ENCODE measurements at places on chromosomes 7 and 10. TPM values are rescaled to one million over a fixed set of nuclear protein-coding genes. Genes with fewer than 3 reads are reported as not detected.

GRCh38 chr7:13151978-13152377 is 464.5 kb downstream of the ARL4A start:
- H3K36me3 ChIP-seq: no peaks in the 10 kb centered on the region
- no peak for DNase-seq
- no peaks in the 10 kb centered on the region for H3K27me3 ChIP-seq
- 0 out of 2 replicates have a peak, but pooled peaks cover 4% of the 10 kb centered on the region for H3K4me1 ChIP-seq
- H3K4me3 ChIP-seq: no peak overlapping the region

Gene CPEB3
- total RNA-seq: 2.3 TPM

DNA sequence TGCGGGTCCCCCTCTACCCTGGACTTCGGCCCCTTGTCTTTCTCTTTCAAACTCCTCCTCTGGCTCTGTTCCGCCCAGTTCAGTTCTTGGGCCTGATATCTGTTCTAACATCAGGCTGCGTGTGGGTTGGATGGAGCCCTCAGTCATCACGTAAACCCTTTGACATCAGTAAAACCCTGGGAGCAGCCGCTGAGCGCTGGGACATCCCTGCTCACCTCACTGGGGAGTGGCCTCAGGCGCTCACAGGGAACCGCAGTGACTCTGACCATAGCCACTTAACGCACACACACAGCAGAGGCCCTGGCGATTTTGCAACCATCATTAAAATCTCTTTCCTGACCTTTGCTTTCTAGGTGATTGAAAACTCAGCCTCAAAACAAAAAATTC is 113.3 kb downstream of the CYTH3 start:
- no peaks in the 10 kb centered on the region for H3K4me1 ChIP-seq
- DNase-seq: no peak
- no peaks in the 10 kb centered on the region for H3K27me3 ChIP-seq
- no peak overlapping the region for H3K27ac ChIP-seq
- H3K4me3 ChIP-seq: no peak overlapping the region

Gene NME8
- total RNA-seq: not detected

DNA sequence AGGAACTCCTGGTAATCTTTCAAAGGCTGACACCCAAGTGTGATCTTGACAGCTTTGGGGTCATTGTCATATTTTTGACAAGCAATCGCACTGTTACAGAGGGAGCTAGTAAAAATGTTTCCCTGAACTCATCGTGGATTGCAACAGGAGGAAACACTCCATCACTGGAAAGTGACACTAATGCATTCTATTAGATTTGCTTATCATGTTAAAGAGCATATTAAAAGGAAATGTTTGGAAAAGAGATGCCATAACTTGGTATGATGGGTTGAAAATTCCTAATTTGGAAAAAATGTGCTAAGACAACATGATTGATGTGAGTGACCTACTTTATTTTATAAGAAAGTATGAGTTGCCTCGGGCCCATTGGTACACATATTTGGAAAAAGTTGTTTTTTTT is 22.7 kb upstream of the EMX2 start:
- no peak overlapping the region for H3K4me3 ChIP-seq
- H3K27ac ChIP-seq: peak overlapping the region; percentile 85
- H3K36me3 ChIP-seq: no peaks in the 10 kb centered on the region
- no peaks in the 10 kb centered on the region for H3K27me3 ChIP-seq
- H3K4me1 ChIP-seq: peaks cover 51% of the 10 kb centered on the region

Data from Caco-2 (cell line).